ENCODE measurements at places on chromosomes 6 and 20. TPM values are rescaled to one million over a fixed set of nuclear protein-coding genes. Genes with fewer than 3 reads are reported as not detected.

The FAM217B gene
- total RNA-seq: 31.1 TPM

DNA sequence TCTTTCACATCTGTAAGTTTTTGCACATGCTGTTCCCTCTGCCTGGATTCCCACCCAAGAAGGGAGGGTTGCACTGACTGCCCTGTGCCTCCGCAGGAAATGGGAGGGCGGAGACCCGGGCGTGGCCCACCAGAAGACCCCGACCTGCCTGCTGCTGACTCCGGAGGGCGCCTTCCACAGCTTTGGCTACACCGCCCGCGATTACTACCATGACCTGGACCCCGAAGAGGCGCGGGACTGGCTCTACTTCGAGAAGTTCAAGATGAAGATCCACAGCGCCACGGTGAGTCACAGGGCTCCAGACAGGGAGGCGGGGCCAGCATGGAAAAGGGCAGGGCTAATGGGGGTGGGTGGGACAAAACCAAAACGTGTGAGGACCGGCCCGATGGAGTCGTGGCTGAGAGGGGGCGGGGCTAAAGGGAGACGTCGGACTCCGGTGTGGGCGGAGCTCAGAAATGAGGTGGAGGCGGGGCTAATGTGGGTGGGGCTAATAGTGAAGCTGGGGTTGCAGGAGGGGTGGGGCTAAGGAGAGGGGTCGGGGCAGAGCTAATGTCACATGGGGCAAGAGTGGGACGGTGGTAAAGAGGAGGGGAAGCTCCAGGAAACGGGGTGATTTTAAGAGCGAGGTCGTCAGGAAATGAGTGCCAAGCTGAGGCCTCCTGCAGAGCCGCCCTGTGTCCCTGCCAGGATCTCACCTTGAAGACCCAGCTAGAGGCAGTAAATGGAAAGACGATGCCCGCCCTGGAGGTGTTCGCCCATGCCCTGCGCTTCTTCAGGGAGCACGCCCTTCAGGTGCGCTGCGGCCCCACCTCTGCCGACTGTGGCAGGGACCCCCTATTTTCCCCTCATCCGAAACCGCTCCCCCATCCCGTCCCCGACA, 12.6 kb downstream of the HSPA12B start:
- no peak overlapping the region for H3K4me3 ChIP-seq
- H3K27me3 ChIP-seq: no peaks in the 10 kb centered on the region
- peaks cover 11% of the 10 kb centered on the region for H3K4me1 ChIP-seq

- H3K27ac ChIP-seq: no peak overlapping the region
- H3K36me3 ChIP-seq: no peaks in the 10 kb centered on the region
- H3K4me3 ChIP-seq: no peak overlapping the region
- no peaks in the 10 kb centered on the region for H3K27me3 ChIP-seq
- H3K4me1 ChIP-seq: no peaks in the 10 kb centered on the region
These were observed 125.9 kb downstream of the TRMT11 start for GRCh38 chr6:126112171-126112632.

GRCh38 chr6:62150048-62150663, 135.9 kb downstream of the KHDRBS2 start:
- H3K4me3 ChIP-seq: no peak overlapping the region
- H3K27ac ChIP-seq: no peak overlapping the region
- H3K4me1 ChIP-seq: no peaks in the 10 kb centered on the region
- no peaks in the 10 kb centered on the region for H3K27me3 ChIP-seq
- DNase-seq: no peak
- H3K36me3 ChIP-seq: no peaks in the 10 kb centered on the region

GRCh38 chr6:157840776-157841175, 17.7 kb downstream of the SNX9 start:
- DNase-seq: no peak
- H3K4me1 ChIP-seq: no peaks in the 10 kb centered on the region
- H3K27me3 ChIP-seq: no peaks in the 10 kb centered on the region
- no peak overlapping the region for H3K4me3 ChIP-seq
- H3K27ac ChIP-seq: no peak overlapping the region
